Colonic mucosa (tissue), 4 donors: ENCODE measurements at places on chromosomes 6 and 20. TPM values are rescaled to one million over a fixed set of nuclear protein-coding genes. Genes with fewer than 3 reads are reported as not detected.

Gene C6orf62
- total RNA-seq = 85.3 TPM

Gene LY6G5B
- total RNA-seq = 9.0 TPM

- DNase-seq = no peak
Observed at GRCh38 chr6:104973404-104973803, 16.5 kb downstream of the LIN28B start.

Gene EHMT2
- 28.4 TPM for total RNA-seq

GRCh38 chr20:44714701-44715498 is at the start of gene CCN5:
Gene CCN5 (plus strand): TSS chr20:44715369. CDS start chr20:44715391, 22 bp downstream.
- peak; percentile 92 for DNase-seq
